Activated CD8-positive, alpha-beta T cell treated with anti-CD3 and anti-CD28 coated beads, Interleukin-2, amount 10 ng/mL, durations not matched to agents 7 days and 5 days (primary cell): ENCODE measurements at places on chromosomes 13 and 19.

DNA sequence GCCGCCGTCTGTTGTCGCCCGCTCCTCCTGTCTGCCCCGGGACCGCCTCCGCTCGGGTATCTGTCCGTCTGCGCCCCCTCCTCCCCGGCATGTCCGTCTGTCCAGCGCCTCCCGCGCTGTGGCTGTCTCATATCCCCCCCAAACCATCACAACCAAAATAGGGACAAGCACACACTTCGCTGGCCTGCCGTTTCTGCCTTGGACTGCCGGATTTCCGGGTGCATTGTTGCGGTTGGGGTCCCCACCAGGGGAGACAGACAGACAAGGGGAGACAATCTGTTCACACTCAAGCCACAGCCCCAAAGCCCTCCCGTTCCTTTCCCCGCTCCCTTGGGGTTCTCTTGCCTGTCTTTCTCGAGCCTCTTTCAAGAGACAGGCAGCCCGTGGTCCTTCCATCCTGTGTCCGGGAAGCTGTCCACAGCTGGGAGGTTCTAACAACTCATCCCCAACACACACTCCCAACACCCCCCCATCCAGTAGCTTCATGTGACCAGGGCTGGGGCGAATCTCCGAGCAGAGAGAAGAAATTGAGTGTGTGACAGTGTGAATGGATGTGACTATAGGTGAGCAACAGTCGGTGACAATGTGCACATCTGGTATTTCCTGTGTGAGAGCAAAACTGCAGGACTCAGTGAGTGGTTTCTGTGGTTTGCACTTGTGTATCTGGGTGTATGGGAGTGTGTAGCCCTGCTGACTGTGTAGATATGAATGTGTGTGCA lies 16.5 kb upstream of the FOSB start:
- peaks cover 9% of the 10 kb centered on the region for H3K27me3 ChIP-seq
- peaks cover 56% of the 10 kb centered on the region for H3K4me1 ChIP-seq
- H3K27ac ChIP-seq, result peak overlapping the region; percentile 93
- peak; percentile 68 for DNase-seq
- peak overlapping the region; percentile 81 for H3K4me3 ChIP-seq

GRCh38 chr13:77891486-77891885 lies 27.1 kb downstream of the EDNRB start:
- no peak overlapping the region for H3K4me3 ChIP-seq
- no peak for DNase-seq
- H3K27me3 ChIP-seq, result peaks cover 5% of the 10 kb centered on the region
- no peaks in the 10 kb centered on the region for H3K4me1 ChIP-seq

- no peak overlapping the region for H3K4me3 ChIP-seq
- DNase-seq, result no peak
- H3K4me1 ChIP-seq, result no peaks in the 10 kb centered on the region
- no peak overlapping the region for H3K27ac ChIP-seq
Measured at GRCh38 chr13:43935878-43936277, 56.2 kb downstream of the LACC1 start.

GRCh38 chr19:13127811-13128575 lies 9.9 kb downstream of the NACC1 start:
- no peaks in the 10 kb centered on the region for H3K27me3 ChIP-seq
- no peak overlapping the region for H3K27ac ChIP-seq
- DNase-seq, result no peak
- H3K4me3 ChIP-seq, result no peak overlapping the region
- peaks cover 39% of the 10 kb centered on the region for H3K4me1 ChIP-seq

DNA sequence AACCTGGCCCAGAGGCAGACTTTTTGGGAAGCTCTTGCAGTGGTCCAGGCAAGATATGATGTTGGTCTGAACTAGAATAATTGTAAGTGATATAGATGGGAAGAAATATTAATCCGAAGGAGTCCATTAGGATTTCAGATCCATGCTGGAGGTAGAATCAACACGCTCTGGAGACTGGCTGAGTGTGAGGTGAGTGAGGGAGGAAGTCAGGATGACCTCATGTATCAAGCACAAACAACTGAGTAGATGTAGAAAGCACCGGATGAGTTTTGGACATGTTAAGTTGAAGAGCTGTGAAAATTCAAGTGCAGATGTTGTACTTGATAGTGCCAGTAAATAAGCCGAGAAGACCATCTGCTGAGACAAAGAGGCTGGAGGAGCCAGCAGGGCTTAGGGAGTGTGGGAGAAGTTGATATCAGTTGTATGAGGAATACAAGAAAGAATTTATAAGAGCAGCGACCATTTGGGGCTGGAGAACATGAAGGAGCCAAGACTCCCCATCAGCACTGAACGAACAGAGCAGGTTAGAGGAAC lies 5.3 kb upstream of the CNMD start:
- no peak overlapping the region for H3K27ac ChIP-seq
- H3K4me1 ChIP-seq, result no peaks in the 10 kb centered on the region
- peaks cover 40% of the 10 kb centered on the region for H3K27me3 ChIP-seq
- H3K36me3 ChIP-seq, result no peaks in the 10 kb centered on the region
- DNase-seq, result no peak
- H3K4me3 ChIP-seq, result no peak overlapping the region

DNA sequence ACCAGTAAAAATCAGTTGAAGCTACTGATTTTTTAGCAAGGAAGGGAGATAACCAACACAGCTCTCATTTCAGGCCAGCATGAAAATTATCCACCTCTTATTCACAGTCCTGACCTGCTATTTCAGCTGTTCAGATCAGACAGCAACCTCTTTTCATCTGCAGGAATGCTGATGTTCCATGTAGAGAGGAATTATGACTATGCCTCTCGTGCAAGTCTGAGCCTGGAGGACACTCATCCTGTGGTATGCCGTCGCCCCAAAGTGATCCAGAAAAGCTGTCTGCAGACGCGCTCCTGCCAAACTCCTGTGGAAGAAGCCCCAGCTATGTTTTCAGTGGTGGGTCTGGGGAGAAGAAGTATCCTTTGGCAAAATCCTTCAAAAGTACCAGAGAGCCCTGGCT lies 563.5 kb upstream of the SLITRK1 start:
- H3K4me3 ChIP-seq, result no peak overlapping the region
- H3K4me1 ChIP-seq, result no peaks in the 10 kb centered on the region
- DNase-seq, result no peak
- H3K36me3 ChIP-seq, result no peaks in the 10 kb centered on the region
- H3K27me3 ChIP-seq, result no peaks in the 10 kb centered on the region

DNA sequence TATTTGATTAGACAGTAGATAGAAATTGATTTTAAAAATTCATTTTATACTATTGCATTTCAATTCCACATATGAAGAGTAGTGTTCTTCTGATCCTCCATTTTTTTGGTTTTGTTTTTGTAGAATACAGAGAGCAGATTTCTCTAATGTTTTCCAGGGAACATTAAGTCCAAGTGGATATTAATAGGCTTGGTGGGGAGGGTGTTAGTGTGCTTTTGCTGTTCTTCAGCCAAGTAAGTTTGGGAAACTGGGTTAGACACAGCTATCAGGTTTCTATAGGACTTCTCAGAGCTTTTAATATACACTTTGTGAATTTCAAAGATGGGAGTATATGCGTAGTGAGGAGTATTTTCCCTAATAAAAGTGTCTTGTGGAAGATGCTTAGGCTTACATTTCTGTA lies 21.8 kb downstream of the NAA16 start:
- no peak for DNase-seq
- H3K27ac ChIP-seq, result no peak overlapping the region
- no peaks in the 10 kb centered on the region for H3K27me3 ChIP-seq
- peaks cover 56% of the 10 kb centered on the region for H3K36me3 ChIP-seq
- no peak overlapping the region for H3K4me3 ChIP-seq

DNA sequence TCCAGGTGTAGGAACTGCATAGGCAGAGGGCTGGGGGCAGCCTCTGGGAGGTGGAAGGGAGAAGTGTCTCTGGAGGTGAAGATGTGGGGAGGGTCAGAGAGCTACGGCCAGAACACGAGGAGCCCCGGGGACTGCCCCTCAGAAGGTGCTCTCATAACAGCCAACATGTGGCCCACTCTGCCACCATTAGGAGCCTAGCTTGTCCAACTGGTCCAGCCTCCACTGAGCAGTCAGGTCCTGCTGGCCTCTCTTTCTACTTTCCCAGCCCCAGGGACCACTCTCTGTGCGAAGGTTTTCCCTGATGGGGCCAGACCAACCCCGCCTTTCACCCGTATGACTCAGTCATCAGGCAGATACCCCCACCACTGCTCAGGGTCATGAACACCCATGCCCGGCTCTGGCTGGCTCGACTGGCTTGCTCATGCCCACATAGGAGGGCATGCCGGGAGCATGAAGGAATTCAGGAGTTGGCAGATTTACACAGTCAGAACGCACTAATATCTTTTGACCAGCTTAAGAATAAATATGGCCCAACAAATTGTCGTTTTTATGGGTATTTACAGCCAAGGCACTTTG lies 37.5 kb upstream of the C19orf12 start:
- no peaks in the 10 kb centered on the region for H3K4me1 ChIP-seq
- no peaks in the 10 kb centered on the region for H3K36me3 ChIP-seq
- no peak for DNase-seq
- H3K27ac ChIP-seq, result no peak overlapping the region
- H3K4me3 ChIP-seq, result no peak overlapping the region

DNA sequence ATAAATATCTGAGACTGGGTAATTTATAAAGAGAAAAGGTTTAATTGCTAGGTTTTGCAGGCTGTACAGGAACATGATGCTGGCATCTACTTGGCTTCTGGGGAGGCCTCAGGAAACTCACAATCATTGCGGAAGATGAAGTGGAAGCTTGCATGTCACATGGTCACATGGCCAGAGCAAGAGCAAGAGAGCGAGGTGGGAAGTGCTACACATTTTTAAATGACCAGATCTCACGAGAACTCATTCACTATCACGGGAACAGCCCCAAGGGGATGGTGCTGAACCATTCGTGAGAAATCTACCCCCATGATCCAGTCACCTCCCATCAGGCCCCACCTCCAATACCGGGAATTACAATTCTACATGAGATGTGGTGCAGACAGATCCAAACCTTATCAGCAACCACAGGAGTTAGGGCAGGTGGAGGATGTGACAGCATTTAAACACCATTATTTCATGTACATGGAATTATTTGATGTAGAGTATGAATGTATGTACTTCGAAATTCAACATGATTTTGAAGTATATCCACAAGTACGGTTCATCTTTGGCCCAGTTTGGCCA lies 10.5 kb upstream of the CLDN10 start:
- H3K4me3 ChIP-seq, result no peak overlapping the region
- no peak for DNase-seq
- no peak overlapping the region for H3K27ac ChIP-seq
- H3K36me3 ChIP-seq, result no peaks in the 10 kb centered on the region
- H3K27me3 ChIP-seq, result peaks cover 18% of the 10 kb centered on the region

DNA sequence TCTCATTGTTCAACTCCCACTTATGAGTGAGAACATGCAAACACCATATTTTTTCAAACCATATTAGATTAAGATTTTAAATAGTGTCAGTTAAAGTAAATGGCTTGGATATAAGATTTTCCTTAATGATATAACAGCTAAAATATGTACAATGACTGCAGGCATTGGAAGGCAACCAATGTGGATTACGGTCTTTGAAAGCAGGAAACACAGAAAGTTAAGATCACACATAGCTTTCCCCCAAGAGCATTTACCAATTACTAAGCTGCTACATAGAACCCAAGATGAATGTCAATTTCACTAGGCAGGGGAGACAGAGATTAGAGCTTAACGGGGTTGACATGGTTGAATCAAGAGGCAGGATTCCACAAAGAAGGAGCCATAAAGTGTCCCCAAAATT lies 173.2 kb upstream of the TRPC4 start:
- no peak overlapping the region for H3K27ac ChIP-seq
- H3K27me3 ChIP-seq, result no peaks in the 10 kb centered on the region
- no peaks in the 10 kb centered on the region for H3K36me3 ChIP-seq
- H3K4me1 ChIP-seq, result no peaks in the 10 kb centered on the region

DNA sequence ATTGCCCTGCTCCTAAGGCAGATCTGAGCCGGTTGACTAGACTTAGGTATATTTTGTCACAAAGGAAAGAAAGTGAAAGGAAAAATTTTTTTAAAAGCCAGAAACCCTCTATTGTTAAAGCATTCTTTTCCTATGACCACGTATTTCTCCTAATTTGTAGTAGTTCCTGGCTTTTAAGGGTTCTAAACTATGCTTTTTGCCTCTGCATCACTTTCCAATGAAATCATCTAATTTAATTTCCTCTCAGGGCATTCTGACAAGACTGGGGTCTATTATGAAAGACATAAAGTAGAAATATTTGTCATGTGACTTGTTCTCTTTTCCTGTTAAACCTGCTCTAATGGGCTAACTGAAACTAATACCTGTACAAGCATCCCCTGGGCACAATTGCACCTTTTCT lies 233.0 kb upstream of the PRR20A start:
- H3K4me3 ChIP-seq, result no peak overlapping the region
- no peaks in the 10 kb centered on the region for H3K27me3 ChIP-seq
- no peaks in the 10 kb centered on the region for H3K4me1 ChIP-seq
- no peak for DNase-seq
- no peaks in the 10 kb centered on the region for H3K36me3 ChIP-seq
- H3K27ac ChIP-seq, result no peak overlapping the region

DNA sequence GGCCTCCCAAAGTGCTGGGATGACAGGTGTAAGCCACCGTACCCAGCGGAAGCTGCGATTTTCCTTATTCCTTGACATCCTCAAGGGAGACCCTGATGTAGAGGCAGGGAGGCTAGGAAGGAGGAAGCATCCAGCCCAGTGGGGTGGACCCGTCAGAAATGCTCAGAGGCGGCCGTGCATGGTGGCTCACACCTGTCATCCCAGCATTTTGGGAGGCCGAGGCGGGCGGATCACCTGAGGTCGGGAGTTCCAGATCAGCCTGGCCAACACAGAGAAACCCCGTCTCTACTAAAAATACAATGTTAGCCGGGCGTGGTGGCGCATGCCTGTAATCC lies 11.6 kb downstream of the GZMM start:
- no peak overlapping the region for H3K27ac ChIP-seq
- no peak for DNase-seq
- H3K27me3 ChIP-seq, result no peaks in the 10 kb centered on the region
